SJSA1 (cell line): ENCODE measurements at places on chromosomes 16 and 17.
A peak's percentile ranks its signal among the peaks of the same experiment; 100 is the strongest.

DNA sequence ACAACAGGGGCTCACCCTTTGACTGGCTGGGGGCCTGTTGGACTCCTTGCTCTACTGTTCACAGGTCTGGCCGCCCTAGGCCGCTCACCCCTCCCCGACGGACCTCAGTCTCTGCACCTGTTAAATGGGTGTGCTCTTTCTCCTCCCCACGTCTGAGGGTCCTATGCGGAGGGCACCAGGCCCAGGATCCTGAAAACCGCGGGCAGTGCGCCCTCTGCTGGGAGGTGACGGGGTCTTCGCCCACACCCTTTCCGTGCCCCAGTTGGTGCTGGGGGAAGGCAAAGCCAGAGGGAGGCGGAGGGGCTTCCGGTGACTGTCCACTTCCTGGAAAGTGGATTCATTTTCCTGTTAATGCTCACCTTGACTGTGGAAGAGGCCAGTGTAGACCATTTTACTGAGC is 1010.9 kb downstream of the KCNJ18 start:
- no peak for DNase-seq

DNA sequence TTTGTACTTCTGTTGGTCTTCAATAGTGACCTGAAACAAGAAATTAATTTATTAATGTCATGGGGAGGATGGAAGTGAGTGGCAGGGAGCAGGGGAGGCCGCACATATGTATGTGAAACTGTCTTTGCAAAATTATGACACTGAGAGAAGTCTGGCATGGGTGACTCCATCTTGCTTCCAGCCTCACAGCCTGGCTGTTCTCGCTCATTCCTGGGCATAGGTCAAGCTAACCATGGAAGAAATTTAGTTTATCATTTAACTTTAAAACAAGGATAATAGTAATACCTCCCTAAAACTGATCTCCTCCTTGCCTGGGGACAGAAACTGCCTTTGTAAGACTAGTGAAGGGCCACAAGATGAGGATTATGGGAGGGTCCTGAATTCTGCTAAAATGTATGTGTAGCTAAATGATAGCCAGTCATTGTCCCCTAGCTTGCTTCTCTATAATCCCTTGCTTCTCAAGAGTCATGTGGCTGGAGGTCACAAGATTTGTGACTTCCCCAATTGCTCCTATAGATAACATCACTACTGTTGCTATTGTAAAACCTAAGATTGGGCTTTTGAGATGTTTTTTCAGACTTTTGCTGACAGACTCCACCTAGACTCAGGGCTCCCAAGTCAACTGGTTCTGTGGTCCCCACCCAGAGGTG is 126.0 kb downstream of the HS3ST3A1 start:
- DNase-seq = no peak

GRCh38 chr16:54286366-54287130 is at the start of gene IRX3:
IRX3 (minus strand) TSS chr16:54286787; CDS start chr16:54286050, 737 bp downstream.
- peak; percentile 88 for DNase-seq

- DNase-seq = peak; percentile 32
These were observed 87.8 kb upstream of the NOL11 start for GRCh38 chr17:67629971-67630320.

GRCh38 chr17:12737740-12738469 is 51.4 kb upstream of the ARHGAP44 start:
- DNase-seq = no peak

DNA sequence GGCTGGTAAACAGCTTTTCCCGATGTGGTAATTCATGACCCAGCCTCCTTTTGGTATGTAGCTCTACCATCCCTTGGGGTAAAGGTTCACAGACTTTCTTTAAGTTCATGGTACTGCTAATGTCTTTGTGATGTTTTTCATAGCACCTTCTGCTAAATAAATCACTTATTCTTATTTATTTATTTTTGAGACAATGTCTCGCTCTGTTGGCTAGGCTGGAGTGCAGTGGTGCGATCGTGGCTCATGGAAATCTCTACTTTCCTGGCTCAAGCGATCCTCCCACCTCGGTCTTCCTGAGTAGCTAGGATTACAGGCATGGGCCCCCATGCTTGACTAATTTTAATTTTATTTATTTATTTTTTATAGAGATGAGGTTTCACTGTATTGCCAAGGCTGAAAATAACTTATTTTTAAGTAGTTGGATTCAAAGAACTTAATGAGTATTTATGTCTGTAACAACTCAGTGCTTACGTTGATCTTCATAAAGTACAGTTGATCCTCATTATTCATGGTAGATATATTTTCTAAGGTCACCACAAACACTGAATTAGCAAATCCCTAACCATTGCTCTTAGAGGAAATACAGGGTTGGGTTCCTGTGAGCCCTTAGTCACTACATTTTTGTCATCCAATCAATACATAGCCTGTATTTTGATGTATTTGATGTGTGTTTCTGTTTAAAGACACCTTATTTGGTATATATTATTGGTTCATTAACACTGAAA is 97.1 kb downstream of the SHISA9 start:
- no peak for DNase-seq

DNA sequence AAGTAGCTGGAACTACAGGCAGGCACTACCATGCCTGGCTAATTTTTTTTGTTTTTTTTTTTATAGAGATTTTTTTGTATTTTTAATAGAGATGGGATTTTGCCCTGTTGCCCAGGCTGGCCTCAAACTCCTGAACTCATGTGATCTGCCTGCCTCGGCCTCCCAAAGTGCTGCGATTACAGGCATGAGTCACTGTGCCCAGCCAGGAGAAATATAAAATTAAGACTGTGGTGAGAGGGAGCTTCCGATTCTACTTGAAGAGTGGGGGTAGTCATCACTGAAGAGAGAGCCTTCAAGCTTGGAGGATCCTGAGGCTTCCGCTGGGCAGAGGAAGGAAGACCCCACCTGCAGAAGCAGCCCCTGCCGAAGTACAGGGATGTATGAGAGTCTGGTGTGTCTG is 34.4 kb upstream of the RGS9 start:
- DNase-seq = peak; percentile 79

DNA sequence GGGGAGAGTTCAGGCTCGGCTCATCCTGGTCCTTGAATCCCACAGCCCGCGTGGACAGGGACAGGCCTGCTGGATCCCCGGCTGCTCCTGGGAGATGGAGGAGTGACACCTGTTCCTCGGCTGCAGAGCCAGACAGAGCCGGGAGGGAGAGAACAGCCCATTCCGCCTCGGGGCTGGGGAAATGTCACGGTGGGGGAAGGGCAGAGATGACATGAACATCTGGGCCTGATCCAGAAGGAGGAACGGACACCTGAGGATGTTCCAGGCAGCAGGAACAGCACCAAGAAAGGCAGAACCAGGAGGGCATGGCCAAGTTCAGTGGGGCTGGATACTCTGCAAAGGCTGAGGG is 2.1 kb downstream of the ZNF764 start:
- no peak for DNase-seq

- no peak for DNase-seq
These were observed 113.5 kb upstream of the MED13 start for GRCh38 chr17:62178579-62178978.

DNA sequence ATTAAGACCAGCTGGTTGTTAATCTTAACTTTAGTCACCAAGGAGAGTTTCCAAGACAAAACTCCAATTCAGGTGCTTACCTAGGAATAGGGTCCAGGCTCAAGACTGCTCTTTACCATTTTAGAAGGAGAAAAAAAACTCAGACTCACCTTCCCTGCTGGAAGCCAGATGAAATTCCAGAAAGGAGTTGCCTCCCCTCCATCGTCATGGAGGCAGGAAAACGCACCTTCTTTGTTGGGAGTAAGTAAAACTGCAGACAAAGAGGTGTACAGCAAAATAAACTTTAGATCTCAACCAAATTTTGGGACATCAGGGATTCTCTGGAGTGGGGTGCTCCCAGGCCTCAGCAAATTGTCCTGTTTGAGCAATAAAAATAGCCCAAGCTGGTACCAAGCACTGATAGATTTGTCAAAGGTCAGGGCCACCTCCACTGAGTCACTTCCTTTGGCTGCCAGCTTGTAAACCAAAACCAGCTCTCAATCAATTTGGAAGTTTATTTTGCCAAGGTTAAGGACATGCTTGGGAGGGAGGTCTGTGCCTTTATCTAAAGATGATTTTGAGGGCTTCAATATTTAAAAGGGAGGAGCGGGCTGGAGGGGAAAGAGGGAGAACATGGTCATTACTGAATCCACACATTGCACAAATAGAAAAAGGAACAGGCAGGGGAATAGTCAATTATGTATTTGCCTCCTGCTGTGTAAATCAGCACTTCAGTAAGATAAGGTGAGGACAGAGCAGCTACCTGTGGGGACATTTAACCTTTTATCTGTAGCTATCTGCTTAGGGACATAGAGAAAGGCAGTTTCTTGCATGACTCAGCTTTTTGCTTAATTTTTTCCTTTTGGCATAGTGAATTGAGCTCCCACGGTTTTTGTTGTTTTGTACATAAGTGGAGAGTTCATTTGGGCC is 1.5 kb upstream of the ALDH3A2 start:
- no peak for DNase-seq

DNA sequence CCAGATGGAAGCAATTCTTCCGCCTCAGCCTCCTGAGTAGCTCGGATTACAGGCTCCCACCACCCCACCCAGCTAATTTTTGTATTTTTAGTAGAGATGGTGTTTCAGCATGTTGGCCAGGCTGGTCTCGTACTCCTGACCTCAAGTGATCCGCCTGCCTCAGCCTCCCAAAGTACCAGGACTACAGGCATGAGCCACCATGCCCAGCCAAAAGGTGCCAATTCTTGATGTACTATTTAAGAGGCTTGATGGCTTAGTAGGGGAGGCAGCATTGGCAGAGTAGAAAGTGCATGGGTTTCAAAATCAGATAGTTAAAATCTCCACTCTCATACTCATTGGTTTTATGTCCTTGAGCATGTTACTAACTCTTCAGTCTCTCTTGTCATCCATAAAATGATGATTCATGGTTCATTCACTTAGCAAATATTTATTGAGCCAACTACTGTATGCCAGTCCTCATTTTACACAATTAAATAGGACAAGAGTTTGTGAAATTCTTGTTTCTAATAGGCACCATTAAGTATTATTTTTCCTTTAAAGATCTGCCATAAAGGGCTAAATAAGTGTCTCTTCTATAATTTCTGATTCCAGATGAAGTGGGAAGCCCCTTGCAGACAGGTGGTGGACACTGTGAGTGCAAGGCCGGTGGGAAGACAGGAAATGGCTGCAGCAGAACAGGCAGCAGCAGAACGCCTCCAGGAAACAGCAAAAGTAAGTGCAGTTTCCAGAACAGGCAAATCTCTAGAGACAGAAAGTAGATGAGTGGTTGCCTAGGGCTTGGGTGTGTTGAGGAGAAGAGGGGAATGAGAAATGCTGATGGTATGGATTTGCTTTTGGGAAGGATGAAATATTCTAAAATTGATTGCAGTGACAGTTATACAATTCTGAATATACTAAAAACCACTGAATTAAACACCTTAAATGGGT is 8.2 kb upstream of the RPL27 start:
- DNase-seq = peak; percentile 28

DNA sequence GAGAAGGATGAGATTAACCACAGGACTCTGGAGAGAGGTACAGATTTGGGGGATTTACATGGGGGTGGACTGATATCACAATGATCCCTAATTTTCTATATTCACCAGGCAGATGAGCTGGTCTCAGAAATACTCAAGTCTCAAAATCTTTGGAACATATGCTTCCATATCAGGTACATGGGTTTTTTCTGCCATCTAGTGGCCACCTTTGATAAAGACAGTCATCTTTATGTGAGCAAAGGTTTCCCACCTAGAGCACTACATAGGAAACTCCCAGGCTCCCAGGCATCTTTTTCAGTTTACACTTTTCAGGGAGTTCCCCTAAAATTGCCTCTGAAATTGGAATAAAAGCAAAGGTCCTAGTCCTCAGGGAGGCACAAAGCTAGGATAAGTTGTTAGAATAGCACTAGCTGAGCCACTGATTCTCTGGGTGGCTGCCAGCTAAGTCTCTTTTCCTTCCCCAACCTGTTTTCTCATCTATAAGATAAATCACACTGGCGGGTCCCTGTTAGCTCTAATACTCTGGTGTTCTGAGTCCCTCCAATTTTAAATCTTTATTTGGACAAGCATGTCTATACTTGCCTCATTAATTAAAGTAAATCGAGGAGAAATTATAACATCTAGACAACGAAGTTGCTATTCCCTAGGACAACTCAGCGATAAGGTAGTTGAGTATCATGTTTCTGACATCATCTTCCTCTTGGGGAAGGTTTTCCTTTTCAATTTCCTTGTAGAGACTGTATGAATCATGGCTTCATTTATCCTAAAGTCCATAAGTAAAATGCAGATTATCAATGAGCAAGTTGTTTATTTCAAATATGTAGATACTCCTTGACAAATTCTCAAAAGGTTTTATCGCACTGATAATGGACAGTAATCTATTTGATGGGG is 19.0 kb upstream of the MON1B start:
- no peak for DNase-seq

- no peak for DNase-seq
These were observed 2.7 kb upstream of the NFE2L1 start for GRCh38 chr17:48045316-48046001.

- no peak for DNase-seq
These were observed 2.9 kb upstream of the P2RX1 start for GRCh38 chr17:3919123-3919624.

DNA sequence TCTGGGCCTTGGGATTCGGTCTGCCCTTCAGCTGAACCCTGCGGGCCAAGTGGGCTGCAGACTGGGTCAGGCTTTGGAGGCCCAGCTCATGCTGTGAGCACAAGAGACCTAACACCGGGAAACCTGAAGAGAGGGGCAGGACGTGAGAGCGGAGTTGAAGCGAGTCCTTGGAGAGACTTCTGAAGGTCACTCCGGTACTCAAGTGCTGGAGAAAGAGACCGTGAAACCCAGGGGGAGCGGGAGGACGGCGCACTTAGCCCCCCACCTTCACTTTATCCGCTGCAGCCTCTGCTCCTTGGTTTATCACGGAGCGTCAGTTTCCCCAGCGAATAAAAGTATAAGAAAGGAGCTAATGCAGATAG is 361 bp downstream of the UQCRC2 start:
- no peak for DNase-seq

GRCh38 chr17:60493847-60494321 is 32.2 kb downstream of the APPBP2 start:
- DNase-seq = no peak

DNA sequence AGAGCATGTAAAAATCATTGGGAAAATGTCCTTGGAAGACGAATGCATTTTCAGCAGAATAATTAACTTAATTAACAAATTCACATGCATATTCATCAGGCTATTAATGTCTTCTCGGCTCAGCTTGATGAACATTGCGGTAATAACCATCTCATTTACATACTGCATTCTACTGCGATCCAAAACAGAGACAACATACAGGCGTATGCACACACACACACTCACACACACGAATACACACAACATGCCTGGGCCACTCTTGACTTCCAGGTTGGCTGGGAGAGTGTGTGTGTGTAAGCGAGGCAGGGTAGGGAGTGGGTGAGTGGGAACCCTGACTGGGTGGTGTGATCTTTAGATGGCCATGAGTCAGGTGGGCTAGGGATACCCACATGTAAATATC is 44.7 kb downstream of the NEUROD2 start:
- no peak for DNase-seq

GRCh38 chr16:12753203-12754023 is 50.3 kb downstream of the CPPED1 start:
- DNase-seq = no peak

GRCh38 chr16:88792078-88792550 is 7.1 kb upstream of the PIEZO1 start:
- peak; percentile 95 for DNase-seq

DNA sequence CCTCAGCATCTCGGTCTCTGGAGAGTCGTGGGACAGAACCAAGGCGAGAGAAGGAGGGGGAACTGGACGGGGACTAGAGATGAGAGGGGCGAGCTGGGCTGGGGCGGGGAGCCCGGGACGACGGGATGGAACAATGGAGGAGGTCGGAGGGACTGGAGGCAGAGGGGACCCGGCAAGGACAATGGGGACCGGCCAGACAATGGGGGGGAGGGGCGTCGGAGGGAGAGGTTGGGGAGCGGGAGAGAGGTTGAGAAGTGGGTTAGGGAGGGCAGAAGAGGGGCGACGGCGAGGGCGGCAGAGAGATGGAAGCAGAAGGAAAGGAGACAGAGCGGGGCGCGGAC is 719 bp downstream of the NGFR start:
- no peak for DNase-seq
